Endothelial cell of coronary artery (primary cell): ENCODE measurements at places on chromosomes 1 and 21. TPM values are rescaled to one million over a fixed set of nuclear protein-coding genes. Genes with fewer than 3 reads are reported as not detected.

Gene GNB1
- 87.0 and 121 TPM in 2 replicates for total RNA-seq

Gene NFASC
- under 0.01 TPM in 2 replicates for total RNA-seq

Gene TFAP2E
- 0.09 TPM in 1 of 2 replicates, not detected in the other for total RNA-seq

Gene KRTAP19-1
- not detected in 2 replicates for total RNA-seq

Gene NUDT4B
- total RNA-seq, result 8.1 and 15.3 TPM in 2 replicates

Gene GABRD
- total RNA-seq, result not detected in 2 replicates

Gene ANXA9
- not detected in 2 replicates for total RNA-seq

Gene LCE3E
- not detected in 2 replicates for total RNA-seq

Gene G0S2
- total RNA-seq, result 14.4 and 23.2 TPM in 2 replicates

Gene ADAMTS1
- total RNA-seq, result 62.8 and 72.0 TPM in 2 replicates

Gene PEAR1
- total RNA-seq, result 11.5 and 23.2 TPM in 2 replicates

Gene DEPDC1
- 5.6 and 18.9 TPM in 2 replicates for total RNA-seq

Gene TAS1R1
- not detected in 2 replicates for total RNA-seq

Gene KCNT2
- 0.09 and 2.0 TPM in 2 replicates for total RNA-seq

Gene GPR61
- total RNA-seq, result 0.27 and 0.66 TPM in 2 replicates

Gene LMNA
- 737 and 1,090 TPM in 2 replicates for total RNA-seq

Gene MYOG
- total RNA-seq, result not detected in 2 replicates

Gene IFI6
- total RNA-seq, result 31.2 and 34.2 TPM in 2 replicates

Gene KDF1
- under 0.01 TPM in 1 of 2 replicates, not detected in the other for total RNA-seq

Gene RNASEL
- total RNA-seq, result 2.0 and 6.5 TPM in 2 replicates

Gene BCAN
- not detected in 2 replicates for total RNA-seq

Gene S100A9
- 0.18 and 0.19 TPM in 2 replicates for total RNA-seq

Gene PTPN14
- 70.3 and 75.4 TPM in 2 replicates for total RNA-seq

Gene FTCD
- total RNA-seq, result 0.09 and 0.18 TPM in 2 replicates

Gene HCN3
- 0.56 and 0.90 TPM in 2 replicates for total RNA-seq

Gene RGS5
- total RNA-seq, result 52.7 and 53.4 TPM in 2 replicates

Gene ZNF644
- 49.5 and 63.9 TPM in 2 replicates for total RNA-seq

Gene INKA2
- 6.3 and 9.3 TPM in 2 replicates for total RNA-seq

Gene CELA2B
- total RNA-seq, result not detected in 2 replicates

Gene S100A6
- total RNA-seq, result 1,061 and 1,806 TPM in 2 replicates

Gene PLEKHA6
- total RNA-seq, result 2.9 and 5.0 TPM in 2 replicates

Gene FCRL2
- total RNA-seq, result not detected in 2 replicates

Gene IQCC
- total RNA-seq, result 1.3 and 1.4 TPM in 2 replicates

Gene C1orf52
- total RNA-seq, result 11.2 and 15.2 TPM in 2 replicates

Gene TEX50
- total RNA-seq, result not detected in 2 replicates

Gene LEFTY2
- total RNA-seq, result under 0.01 and 0.09 TPM in 2 replicates

Gene SPOCD1
- 33.4 and 49.5 TPM in 2 replicates for total RNA-seq

Gene FAM163A
- 0.09 TPM in 2 replicates for total RNA-seq

Gene CZIB
- total RNA-seq, result 40.3 and 47.2 TPM in 2 replicates

Gene TIE1
- total RNA-seq, result 694 and 736 TPM in 2 replicates

Gene GNG4
- total RNA-seq, result not detected in 2 replicates

Gene PLA2G5
- total RNA-seq, result 0.63 and 1.4 TPM in 2 replicates

Gene PTPN7
- total RNA-seq, result not detected in 2 replicates

Gene FAM72C
- 0.19 and 1.5 TPM in 2 replicates for total RNA-seq

Gene ORC1
- total RNA-seq, result 1.9 and 6.7 TPM in 2 replicates

Gene KRTAP10-7
- total RNA-seq, result not detected in 2 replicates

Gene FGGY
- total RNA-seq, result 9.9 and 10.0 TPM in 2 replicates

Gene CLCA1
- not detected in 2 replicates for total RNA-seq

Gene PARP1
- 108 and 133 TPM in 2 replicates for total RNA-seq

Gene CFAP57
- 0.28 and 0.36 TPM in 2 replicates for total RNA-seq

Gene ATP1A4
- not detected in 2 replicates for total RNA-seq

Gene CD84
- not detected in 2 replicates for total RNA-seq

Gene AMY2A
- total RNA-seq, result not detected in 2 replicates

Gene BNIPL
- under 0.01 and 0.09 TPM in 2 replicates for total RNA-seq

Gene CELA3B
- 0.27 TPM in 1 of 2 replicates, not detected in the other for total RNA-seq

Gene ENAH
- total RNA-seq, result 64.1 and 104 TPM in 2 replicates

Gene HCRTR1
- total RNA-seq, result 0.28 and 0.54 TPM in 2 replicates

Gene STYXL2
- total RNA-seq, result not detected in 2 replicates

Gene INSRR
- total RNA-seq, result not detected in 2 replicates
